ENCODE measurements at places on chromosomes 16 and 17.

DNA sequence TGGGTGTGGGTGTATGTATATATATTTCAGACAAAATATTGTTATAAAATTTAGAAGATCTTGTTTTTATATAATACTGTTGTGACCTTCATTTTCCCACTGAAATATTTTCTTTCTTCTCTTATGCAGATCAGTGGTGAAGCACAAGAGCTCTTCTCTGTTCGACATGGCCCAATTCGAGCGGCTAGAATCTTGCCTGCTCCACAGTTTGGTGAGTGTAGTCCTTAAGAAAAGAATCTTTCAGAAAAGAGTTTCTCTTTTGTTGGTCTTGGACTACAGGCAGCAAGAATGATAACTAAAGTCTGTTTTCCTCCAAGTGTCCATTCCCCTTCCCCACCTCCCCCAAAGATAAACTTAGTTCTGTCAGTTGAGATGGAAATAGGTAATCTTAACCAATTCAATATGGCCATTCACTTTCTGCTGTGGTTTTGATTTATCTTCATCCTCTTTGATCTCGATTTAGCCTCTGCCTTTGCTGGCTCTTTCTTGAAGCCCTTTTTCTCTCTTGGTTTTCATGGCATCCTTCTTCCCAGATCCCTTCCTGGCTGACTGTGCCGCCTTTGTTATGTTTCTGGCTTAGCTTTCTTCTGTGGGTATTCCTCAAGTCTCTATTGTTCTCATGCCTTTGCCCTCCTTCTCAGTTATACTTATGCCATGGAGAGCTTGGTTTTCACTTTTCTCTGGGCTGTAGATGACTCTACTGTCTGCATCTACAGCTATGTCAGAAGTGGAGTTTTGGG lies 69.6 kb downstream of the BCAS3 start:
- DNase-seq = no peak

- DNase-seq = no peak
Observed at GRCh38 chr16:7090628-7091115, 242.0 kb upstream of the RBFOX1 start.

- no peak for DNase-seq
Observed at GRCh38 chr17:38317081-38317480, 20.1 kb downstream of the MRPL45 start.

DNA sequence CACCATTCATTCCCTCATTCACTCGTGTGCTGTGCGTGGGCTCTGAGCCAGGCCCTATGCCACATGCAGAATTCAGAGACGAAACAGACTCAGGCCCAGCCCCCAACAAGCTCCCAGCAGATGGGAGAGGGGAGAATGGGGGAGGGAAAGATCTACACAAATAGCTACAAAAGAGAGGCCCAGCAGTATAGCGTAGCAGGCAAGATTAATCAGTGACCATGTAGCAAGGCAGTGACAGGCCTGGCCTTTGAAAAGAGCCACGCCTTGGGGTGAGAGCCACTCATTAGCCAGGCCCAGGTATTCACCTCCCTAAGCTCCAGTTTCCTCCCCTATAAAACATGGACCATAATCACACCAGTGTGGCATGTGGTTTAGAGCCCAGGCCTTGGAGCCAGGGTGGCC lies 16.4 kb upstream of the KRT19 start:
- DNase-seq = no peak
